SK-N-MC (cell line): ENCODE measurements at places on chromosomes 3 and 15.

GRCh38 chr3:145307272-145307671 is 853.7 kb downstream of the PLOD2 start:
- DNase-seq = no peak

DNA sequence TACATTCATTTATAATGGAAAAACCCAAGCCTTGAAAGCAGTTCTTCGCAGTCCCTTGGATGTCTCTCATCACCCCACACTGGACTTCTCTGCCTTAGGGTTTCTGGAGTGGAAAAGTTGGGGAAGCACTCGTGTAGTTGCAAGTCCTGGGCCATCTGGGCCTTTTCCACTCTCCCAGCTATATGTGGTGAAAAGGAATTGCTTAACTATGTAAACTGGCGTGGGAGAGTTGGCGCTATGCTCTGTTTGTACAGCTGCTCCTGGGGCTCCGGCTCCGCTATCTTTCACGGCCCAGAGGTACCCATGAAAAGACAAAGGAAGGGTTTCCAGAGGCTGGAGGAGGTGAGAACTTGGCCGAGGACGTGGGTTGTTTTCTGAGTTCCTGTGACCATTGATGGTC is 81.1 kb upstream of the MYZAP start:
- DNase-seq = no peak

GRCh38 chr15:70179309-70179892 is 81.7 kb upstream of the TLE3 start:
- DNase-seq = no peak

- DNase-seq = no peak
These were observed 49.8 kb downstream of the LDHAL6B start for GRCh38 chr15:59256482-59256881.

DNA sequence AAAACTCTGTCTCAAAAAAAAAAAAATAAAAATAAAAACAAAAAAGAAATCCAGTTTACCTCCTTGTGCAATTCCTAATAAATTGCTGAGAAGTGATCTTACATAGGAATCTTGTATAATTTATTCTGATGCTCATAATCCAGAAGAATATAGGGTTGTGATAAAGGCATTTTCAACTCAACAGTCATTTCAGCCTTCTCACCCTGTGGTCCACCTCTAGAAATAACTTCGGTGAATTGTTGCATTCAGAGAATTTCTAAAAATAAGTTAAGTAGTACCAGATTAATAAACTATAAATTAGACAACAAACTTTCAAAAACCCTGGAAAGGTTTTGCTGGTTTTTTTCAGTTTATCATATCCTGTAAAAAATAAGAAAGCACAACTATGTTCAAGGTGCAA is 20.2 kb downstream of the RAF1 start:
- no peak for DNase-seq

- no peak for DNase-seq
These were observed 2.9 kb downstream of the SETMAR start for GRCh38 chr3:4306091-4306490.

DNA sequence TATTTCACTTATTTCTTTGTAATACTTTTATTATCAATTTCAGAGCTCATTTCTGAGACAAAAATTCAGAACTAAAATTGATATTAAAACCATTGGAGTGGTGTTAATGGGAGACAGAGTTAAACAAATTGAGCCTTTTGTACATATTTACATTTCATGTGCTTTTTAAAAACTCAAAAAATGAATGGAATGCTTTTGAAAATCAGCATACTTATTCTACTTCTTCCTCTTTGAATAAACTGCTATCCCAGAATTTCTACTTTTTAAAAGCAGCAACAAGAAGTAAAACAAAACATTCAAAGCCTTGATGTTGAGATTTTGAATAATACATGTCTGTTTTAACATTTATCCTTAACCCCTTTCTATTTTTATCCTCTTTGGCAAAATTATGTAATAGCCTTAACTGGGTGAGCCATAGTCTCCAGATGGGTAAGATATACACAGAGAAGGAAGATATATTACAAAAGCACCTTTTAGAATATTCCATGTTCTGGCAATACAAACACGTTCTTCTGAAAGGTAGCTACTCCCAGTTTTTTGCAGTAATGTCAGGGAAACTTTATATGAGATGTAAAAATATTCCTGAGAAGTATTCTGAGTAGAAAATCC is 123.6 kb downstream of the MBNL1 start:
- no peak for DNase-seq

DNA sequence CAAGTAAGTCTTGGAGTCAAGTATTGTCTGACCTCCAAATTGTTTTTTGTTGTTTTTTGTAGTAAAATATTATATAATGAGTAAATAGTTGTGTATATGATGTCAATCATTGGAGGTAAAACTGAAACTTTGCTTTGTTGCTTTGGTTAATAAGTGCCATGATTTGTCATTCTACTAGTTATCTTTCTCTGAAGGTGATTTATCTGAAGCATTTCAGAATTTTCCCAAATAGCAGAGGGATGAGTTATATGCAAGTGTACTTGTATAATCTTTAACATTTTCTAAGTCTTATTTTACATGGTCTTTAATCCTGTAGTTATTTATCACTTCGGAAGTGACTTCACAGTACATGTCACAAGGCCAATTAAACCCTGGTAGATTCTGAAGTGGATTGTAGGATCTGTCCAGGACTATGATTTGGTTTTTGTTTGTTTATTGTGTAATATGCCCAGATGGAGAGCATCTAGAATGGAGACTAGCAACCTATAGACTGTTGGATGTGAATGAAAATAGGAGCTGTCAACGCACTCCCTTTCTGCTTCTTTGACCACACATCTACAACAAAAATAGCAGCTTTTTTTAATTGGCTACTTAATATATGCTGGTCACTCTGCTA is 93.1 kb upstream of the SAMMSON start:
- no peak for DNase-seq

- no peak for DNase-seq
These were observed 165.0 kb downstream of the FRMD5 start for GRCh38 chr15:44029940-44030568.

GRCh38 chr3:116050311-116050915 is 394.9 kb downstream of the LSAMP start:
- DNase-seq = no peak

- no peak for DNase-seq
These were observed 69.1 kb downstream of the MEGF11 start for GRCh38 chr15:66184492-66184891.

DNA sequence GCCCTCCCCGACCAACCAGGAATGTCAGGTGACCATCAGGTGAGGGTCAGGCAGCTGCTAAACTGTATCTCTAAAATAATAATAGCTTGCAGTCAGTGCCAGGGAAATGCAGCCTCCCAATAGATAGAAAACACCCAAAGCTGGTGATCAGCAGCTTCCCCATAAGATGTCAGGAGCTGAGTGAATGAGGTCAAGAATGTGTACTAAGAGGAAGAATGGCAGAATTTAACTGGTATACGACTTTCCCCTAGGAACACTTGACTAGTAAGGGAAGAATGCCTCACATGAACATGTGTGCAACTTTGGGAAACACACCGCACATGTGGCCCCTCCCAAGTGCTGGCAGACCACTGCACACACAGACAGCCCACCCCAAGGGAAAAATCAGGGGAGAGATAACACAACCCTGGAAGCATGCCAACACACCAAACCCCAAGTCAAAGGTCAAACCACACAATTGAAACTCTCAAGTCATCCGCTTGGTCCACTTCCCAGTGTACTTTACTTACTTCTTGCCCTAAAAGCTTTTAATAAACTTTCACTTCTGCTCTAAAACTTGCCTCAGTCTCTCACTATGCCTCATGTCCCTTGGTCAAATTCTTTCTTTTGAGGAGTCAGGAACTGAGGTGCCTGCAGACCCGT is 806.5 kb downstream of the OTOL1 start:
- no peak for DNase-seq

DNA sequence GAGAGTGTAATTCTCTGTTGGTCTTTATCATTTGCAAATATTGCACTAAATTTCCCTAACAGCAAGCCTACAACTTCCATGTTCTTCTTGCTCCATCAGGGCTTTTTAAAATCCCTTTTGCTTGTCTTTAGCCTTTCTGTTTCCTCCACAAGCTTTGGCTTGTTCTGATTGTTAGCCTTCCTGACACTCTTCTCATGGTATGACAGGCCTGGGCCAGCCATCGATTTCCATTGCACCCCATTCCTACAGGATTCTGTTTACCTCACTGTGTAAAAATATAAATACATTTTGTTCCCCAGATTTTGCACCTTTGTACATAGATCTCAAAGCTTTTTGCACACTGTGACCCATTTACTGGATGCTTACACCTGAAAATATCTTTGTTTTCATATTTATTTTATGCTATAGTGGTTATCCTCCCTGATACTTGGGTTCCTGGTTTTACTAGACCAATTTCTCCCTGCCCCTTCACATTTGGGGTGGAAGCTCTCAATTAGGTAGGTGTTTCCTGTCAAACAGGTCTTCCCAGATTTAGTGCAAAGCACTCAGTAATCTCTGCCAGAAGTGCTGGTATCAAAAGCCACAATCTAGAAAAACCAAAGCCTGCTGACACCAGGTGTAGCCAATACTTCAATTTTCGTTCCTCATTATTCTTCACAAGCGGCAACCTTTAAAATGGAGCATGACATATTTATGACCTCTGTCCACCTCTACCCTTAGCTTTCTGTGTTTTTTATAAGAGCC is 57.9 kb upstream of the PPP2R3A start:
- DNase-seq = no peak

DNA sequence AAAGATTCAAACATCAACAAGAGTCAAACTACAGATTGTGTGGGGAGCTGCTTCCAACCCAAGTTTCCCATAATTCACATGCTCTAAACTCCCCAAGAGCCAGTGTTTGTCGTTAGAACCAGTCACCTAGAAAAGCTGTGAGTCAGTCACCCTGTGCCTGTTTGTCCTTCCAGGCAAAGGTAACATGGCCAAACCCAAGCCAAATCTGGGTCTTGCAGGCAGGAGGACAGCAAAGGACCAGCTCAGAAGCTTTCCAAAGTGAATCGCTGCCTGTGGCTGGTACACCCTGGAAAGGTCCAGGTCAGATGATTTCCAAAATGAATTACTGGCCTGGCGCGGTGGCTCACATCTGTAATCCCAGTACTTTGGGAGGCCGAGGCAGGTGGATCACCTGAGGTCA is 251.5 kb downstream of the FAM43A start:
- DNase-seq = no peak

GRCh38 chr3:187799942-187800641 is 54.8 kb upstream of the BCL6 start:
- DNase-seq = no peak

DNA sequence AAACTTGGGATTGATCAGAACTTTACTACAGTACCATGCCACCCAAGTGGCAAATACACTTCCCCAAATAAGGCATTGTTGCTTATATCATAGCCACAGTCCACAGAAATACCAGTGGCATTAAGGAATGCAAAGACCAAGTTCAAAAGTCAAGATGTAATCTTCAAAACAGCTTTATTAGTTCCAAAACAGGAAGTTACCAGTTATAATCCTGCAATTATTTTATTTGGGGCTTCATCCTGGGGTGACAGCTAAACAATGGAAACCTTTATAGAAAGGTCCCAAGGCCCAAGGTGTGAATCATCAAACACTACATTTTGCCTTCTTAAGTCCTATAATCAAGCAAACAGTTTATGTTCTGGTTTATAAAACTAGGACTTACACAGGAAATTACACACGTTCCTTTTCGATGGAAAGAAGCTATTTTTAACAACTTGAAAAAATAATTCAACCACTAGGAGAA is 30.3 kb upstream of the RNF7 start:
- no peak for DNase-seq

DNA sequence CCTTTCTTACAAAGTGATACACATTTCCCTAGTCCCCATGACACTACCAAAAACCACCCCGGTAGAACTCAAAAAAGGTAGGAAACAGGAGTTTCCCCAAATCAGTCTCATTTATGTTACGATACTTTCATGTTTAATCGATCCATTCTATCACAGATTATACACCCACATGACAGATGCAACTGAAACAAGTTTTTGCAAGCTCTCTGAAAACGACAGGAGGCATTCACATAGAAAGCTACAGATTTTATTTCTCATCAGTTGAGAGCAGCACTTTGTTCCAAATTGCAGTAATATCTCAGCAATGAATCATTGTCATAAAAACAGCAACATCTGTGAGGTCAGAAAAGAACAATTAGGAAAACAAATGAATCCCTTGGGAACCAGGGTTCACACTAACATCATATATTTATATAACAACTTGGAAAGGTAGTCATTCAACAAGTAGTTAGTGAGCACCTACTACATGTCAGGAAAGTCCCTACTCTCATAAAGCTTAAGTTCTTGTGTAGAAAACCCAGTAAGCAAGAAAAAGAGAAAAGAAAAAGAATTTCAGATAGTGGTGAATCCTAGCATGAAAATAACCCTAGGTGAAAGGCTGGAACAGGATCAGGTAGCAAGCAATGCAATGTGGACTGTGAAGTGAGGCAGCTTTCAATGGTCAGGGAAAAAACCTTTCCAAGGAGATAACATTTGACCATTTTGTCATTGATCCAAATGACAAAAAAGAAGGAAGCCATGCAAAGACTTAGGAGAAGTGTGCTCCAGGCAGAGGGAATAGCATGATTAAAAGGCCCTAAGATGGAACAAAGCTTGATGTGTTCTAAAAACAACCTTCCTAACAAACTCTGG is 8.3 kb downstream of the PLD1 start:
- DNase-seq = no peak

DNA sequence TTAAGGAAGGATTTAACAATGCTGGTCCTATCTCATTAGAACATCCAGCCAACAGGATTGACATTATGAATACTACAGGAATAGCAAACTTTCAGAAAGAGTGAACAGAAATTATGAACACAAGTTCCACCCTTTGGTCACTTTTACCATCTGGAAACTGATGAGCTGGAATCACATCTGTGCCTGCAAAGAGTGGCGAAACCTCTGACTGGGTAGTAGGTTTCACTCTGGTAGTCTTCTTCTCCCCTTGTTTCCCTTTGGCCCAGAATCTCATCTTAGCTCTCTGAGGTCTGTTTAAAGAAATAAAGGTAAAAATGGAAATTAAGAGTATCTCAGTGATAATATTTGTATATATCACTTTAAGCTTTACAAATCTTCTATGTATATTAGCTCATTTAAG is 73.1 kb downstream of the NR2E3 start:
- no peak for DNase-seq

GRCh38 chr3:101038393-101038792 is 45.2 kb upstream of the ABI3BP start:
- DNase-seq = peak; percentile 34

GRCh38 chr15:79452244-79453051 is 20.3 kb downstream of the MINAR1 start:
- no peak for DNase-seq

DNA sequence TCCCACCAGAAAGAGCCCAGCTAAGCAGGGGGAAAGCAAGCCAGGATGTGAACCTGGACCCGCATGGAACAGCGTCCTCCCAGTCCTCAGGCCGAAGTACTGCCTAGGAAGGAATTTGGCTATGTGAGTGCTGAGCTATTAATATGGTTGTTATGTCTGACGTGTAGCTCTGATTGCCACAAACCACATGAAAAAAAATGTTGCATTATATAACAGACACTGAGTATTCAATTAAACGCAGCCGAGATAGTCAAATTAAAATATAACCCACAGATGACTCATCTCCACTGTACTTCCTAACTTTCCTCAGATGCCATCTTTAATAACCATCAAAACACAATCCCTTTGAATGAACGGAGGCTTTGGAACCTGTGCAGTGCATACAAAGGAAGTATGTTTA is 111.1 kb downstream of the GABRB3 start:
- no peak for DNase-seq
